ENCODE measurements at places on chromosomes 3 and 15. TPM values are rescaled to one million over a fixed set of nuclear protein-coding genes. Genes with fewer than 3 reads are reported as not detected.

Gene HCLS1
- total RNA-seq = 1.6 TPM

Gene HTR3D
- total RNA-seq = not detected

Gene CAMK2N2
- 6.1 TPM for total RNA-seq

Gene MELTF
- 20.6 TPM for total RNA-seq

- H3K27me3 ChIP-seq = no peaks in the 10 kb centered on the region
- H3K27ac ChIP-seq = no peak overlapping the region
Measured at GRCh38 chr3:24945563-24945962, 450.9 kb upstream of the THRB start.

- no peak for DNase-seq
- peaks cover 9% of the 10 kb centered on the region for H3K4me1 ChIP-seq
- H3K27ac ChIP-seq = no peak overlapping the region
- peaks cover 11% of the 10 kb centered on the region for H3K27me3 ChIP-seq
- no peaks in the 10 kb centered on the region for H3K36me3 ChIP-seq
Measured at GRCh38 chr15:60614028-60614427, 135.1 kb upstream of the ICE2 start.

- no peak for DNase-seq
- no peaks in the 10 kb centered on the region for H3K27me3 ChIP-seq
- no peak overlapping the region for H3K4me3 ChIP-seq
- H3K4me1 ChIP-seq = peaks cover 36% of the 10 kb centered on the region
- no peak overlapping the region for H3K27ac ChIP-seq
Measured at GRCh38 chr15:97966924-97967620, 6.6 kb downstream of the ARRDC4 start.

GRCh38 chr3:127394031-127394430 lies 106.2 kb upstream of the PRR20G start:
- H3K36me3 ChIP-seq = no peaks in the 10 kb centered on the region
- no peaks in the 10 kb centered on the region for H3K27me3 ChIP-seq
- H3K4me3 ChIP-seq = no peak overlapping the region
- H3K4me1 ChIP-seq = peaks cover 14% of the 10 kb centered on the region
- no peak overlapping the region for H3K27ac ChIP-seq
- DNase-seq = no peak

GRCh38 chr15:41104234-41104633 lies 11.8 kb downstream of the INO80 start:
- no peaks in the 10 kb centered on the region for H3K27me3 ChIP-seq
- DNase-seq = peak; percentile 18
- H3K4me3 ChIP-seq = no peak overlapping the region
- H3K27ac ChIP-seq = no peak overlapping the region
- peaks cover 36% of the 10 kb centered on the region for H3K36me3 ChIP-seq

DNA sequence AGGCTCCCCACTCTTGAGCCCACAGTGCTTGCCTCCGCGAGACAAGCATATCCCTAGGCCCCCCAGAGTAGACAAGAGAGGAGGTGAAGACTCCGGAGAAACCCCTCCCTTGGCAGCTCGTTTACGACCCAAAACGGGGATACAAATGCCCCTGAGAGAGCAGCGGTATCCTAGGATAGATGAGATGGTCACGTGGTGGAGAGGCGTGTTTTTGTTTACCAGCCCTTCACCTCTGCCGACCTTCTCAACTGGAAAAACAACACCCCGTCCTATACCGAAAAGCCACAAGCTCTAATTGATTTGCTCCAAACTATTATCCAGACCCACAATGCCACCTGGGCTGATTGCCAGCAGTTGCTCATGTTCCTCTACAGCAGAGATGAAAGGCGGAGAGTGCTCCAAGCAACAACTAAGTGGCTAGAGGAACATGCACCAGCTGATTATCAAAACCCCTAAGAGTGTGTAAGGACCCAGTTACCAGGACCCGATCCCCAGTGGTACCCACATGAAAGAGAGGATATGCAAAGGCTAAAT lies 99.5 kb upstream of the OSBPL11 start:
- no peak for DNase-seq
- H3K27me3 ChIP-seq = no peaks in the 10 kb centered on the region
- H3K27ac ChIP-seq = no peak overlapping the region
- no peak overlapping the region for H3K4me3 ChIP-seq

DNA sequence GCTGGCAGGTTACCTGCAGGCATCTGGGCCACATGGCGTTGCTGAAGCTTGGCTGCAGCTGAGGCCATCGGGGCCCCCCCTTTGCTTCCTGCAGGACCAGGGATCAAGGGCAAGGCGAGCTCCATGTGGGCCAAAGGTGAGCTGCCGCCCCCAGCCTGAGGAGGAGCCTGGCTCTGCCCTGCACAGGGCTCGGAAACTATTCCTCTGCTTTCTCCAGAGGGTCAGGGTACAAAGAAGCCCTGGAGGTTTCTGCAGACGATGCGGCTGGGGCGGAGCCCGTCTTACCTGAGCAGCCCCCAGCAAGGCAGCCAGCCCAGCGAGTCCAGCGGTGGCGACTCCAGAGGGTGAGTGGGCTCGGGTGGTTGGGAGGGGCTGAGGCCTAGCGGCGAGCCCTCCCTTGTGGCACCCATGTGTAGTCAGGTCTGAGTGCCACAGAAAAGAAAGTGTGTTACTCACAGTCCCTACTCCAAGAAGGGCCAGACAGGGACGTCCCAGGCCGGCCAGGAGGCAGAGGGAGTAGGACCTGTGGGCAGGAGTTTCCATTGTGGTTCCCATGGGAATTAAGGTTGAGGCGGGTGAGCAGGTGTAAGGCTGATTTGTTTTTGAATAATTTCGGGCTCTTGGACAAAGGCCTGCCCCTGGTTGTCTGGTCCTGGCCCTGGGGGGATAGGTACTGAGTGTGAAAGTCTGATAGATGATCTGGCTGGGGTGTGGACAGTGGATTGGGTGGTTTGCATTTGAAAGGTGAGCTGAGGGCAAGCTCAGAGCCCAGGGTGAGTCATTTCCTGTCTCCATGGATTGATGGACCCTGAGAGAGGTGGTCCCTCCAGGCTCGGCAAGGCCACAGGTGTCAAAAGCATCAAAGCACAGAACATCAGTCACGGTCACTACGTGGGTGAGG lies 25.4 kb downstream of the CFAP100 start:
- no peak for DNase-seq
- H3K27ac ChIP-seq = no peak overlapping the region
- no peaks in the 10 kb centered on the region for H3K27me3 ChIP-seq
- H3K36me3 ChIP-seq = peaks cover 1% of the 10 kb centered on the region

- H3K4me1 ChIP-seq = no peaks in the 10 kb centered on the region
- H3K27ac ChIP-seq = no peak overlapping the region
- H3K36me3 ChIP-seq = no peaks in the 10 kb centered on the region
- no peak for DNase-seq
- H3K4me3 ChIP-seq = no peak overlapping the region
- H3K27me3 ChIP-seq = no peaks in the 10 kb centered on the region
Measured at GRCh38 chr3:55426486-55426885, 60.6 kb downstream of the WNT5A start.

DNA sequence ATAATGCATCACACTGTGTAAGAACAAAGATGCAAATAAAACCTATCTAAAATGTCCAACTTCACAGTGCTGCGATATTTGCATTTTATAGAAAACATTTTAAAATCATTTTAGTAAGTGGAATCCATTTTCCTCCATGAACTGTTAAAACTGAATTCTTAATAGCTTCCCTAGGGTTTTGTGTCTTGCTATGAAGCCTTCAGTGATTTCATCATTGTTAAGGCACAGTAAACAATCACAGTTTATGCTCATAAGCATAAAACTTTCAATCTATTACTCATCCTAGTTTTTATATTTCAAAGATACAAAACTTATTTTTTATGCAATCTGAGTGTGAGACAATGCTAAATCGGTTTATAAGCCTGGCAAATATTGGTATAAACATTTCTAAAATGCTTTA lies 509.7 kb downstream of the TUSC7 start:
- H3K4me3 ChIP-seq = no peak overlapping the region
- H3K4me1 ChIP-seq = no peaks in the 10 kb centered on the region
- H3K27me3 ChIP-seq = peaks cover 58% of the 10 kb centered on the region
- H3K27ac ChIP-seq = no peak overlapping the region

- no peaks in the 10 kb centered on the region for H3K36me3 ChIP-seq
- no peaks in the 10 kb centered on the region for H3K4me1 ChIP-seq
- no peak for DNase-seq
- H3K27me3 ChIP-seq = no peaks in the 10 kb centered on the region
- H3K4me3 ChIP-seq = no peak overlapping the region
Measured at GRCh38 chr3:145197051-145197820, 963.7 kb downstream of the PLOD2 start.

DNA sequence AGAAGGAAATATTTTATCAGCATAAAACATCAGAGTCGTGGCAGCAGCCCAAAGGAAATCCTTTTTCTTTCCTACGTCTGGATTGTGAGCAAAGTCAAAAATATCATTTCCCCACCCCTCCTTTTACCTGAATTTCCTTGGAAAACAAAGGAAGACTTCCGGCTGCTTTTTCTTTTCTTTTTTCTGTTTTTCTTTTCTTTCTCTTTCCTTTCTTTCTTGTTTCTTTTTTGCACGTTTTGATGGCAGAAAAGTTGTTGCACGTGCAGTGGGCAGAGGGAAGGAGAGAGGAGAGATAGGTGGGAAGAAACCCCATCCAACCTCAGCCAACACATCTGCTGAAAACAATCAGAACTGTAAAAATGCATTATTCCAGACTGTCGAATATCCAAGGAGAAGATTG lies 544 bp upstream of the MYO1E start:
- H3K4me1 ChIP-seq = peaks cover 30% of the 10 kb centered on the region
- no peaks in the 10 kb centered on the region for H3K27me3 ChIP-seq
- no peak for DNase-seq
- H3K36me3 ChIP-seq = peaks cover 30% of the 10 kb centered on the region
- H3K27ac ChIP-seq = peak overlapping the region; percentile 98
